ENCODE measurements at places on chromosomes 3 and 15.

DNA sequence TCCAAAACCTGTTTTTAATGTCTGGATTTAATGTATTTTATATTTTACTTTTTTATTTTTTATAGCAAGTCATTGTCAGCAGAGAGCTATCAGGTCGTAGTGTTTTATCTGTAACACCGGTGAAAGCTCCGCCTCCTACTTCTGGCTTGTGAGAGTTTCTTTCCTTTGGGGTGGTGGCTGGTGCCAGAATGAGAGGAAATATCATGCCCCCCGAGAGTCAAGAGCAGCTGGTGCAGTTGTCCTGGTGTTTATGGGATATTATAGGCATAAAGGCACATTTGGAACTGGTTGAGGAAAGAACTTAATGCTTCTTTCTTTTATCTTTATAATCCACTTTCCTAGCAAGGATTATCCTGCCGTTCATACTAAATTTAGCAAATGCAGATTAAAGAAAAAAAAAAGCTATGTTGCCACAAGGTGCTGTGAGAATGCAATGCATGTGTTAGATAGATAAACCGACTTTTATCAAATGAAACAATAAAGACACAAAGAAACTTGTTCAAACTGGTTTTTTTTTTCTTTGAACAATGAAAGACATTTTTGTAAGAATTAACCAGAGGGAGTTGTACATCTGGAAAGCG, 260.1 kb upstream of the PLSCR5 start:
- DNase-seq = no peak

DNA sequence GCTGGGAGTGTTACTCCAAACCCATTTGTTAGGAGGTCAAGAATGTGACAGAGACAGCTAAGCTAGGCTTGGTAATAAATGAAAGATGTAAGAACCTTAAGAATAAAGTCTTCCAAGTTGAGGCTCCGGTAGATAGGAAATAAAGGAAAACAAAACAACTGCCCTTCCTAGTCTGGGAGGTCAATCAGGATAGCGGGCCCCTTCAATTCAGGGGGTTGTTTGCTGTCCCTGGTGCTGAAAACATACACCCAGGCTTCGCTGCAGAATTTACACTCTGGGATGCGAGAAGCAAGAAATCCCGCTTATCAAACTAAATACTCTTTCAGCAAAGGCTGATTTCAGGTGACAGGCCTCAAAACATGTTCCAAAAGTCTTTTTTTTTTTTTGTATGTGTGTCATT, 393.4 kb downstream of the NTRK3 start:
- DNase-seq = no peak

DNA sequence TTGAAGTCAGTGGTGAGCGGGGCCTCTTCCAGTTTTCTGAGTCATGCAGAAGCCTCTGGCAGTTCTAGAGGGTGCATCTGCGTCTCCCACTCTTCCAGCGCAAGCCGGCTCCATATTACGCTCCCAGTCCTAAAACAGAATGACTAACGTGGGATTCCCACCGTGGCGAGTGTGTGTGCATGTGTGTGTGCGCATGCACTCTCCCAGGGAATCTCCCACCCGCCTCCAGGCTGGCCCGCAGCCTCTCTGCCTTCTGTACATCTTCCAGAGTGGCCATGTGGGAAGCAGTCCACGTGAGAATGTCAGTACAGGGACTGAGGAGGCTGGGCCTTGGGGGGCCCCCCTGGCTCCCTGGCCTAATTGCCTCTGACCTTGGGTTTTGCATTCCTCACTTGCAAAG, 87.7 kb downstream of the LSM3 start:
- no peak for DNase-seq

GRCh38 chr15:64464276-64465005, 4.1 kb downstream of the ZNF609 start:
- DNase-seq = no peak

DNA sequence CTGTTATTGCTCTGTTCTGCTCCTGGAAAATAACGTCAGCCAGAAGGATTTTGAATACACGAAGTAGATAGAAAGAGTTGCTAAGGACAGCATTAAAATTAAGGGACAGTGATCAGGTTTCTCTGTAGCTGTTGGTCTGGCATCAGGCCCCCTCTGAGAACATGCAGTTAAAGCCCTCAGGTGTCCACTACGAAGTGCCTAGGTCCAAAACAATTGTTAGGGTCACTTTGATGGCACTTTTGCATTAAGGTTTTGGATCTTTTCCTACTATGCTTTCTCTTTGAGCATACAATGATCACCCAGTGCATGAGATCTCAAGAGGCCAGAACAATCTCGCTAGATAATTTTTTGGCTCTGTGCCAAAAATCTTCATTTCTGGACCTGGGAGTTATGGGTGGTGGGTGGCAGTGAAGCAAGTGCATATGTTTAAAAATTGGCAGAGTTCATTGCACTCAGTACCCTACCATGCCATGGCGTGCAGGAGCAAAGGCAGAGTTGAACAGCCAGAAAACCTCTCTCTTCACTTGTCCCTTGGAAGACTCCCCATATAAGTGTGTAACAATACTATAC, 797.6 kb downstream of the ROBO2 start:
- no peak for DNase-seq

GRCh38 chr15:76169911-76170800, 110.4 kb downstream of the TMEM266 start:
- no peak for DNase-seq

DNA sequence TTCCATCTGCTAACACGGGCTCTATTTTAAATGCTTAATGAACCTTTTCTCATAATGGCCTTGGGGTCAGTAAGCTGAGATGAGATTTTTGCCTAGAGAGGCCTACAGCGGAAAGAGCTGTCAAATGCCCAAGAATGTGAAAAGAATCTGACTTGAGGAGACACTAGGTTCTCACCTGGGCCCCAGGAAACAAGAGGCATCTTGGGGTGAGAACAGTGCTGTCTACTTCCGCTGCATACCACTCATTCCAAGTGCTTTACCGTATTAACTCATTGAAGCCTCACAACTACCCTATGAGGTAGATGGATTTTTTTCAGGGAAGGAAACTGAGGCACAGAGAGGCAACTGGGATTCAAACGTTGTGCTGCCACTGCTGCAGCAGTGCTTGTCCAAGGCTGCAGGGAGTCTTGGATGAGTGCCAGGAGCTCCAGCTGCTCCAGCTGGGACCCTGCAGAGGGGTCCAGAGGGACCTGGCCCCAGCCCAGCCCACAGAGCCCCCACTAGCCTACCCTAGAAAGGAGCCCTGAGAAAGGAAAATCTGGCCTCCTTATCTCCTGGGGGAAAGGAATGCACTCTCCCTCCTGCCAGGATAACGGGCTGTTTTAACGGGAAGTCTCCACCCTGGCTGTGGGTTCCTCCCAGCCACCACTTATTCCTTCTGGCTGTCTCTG, 68.4 kb downstream of the SLC12A8 start:
- no peak for DNase-seq

DNA sequence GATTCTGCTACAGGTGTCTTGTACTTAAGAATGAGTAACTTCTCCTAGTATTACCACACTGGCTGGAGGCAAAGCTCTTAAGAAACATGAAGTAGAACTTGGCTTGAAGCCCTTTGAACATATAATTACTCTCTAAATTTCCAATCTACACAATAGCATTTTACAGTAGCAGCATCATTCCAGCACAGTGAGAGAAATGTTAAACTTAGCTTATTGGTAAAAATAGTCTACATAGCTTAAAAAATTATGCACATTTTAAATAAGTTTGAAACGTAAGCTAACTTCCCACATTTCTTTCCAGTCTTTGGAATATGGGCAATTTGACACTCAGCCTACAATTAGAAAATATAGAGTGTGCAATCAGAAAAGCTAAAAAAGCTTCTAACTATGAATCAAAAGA, 32.8 kb upstream of the TOP2B start:
- DNase-seq = no peak

- no peak for DNase-seq
These were observed 34.4 kb downstream of the SYNM start for GRCh38 chr15:99139276-99139675.

DNA sequence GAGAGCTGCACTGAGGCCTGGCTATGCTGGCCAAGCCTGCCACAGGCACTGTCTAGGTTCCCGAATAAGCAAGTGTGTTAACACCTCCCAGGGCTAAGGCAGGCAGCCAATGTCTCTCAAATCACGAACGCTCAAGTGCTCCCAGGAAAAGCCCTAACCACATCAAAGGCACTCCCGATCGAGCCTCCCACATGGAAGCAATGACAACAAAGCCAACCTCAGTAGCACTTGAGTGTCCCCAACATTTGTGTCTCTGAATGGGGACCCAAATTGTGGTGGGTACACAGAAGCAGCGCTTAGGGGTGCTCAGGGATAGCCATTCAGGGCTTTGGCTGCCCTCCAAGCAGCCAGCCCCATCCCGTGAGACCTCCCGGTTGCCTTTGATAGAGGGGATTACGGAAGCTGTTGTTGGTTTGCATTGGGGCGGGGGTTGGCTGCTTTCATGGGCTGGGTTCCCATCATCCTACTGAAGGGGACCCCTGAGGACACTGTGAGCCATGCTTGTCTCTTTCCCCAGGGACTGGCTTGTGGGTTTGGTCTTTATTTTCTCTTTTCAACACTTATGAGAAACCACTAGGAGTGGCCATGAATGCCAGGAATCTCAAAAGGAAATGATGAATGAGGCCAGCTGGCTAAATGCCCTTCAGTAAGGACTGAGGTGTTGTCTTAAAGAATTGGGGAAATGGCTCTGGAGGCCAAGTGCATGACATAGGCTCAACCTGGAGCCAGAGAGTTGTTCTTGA, 234.1 kb upstream of the FEZF2 start:
- peak; percentile 78 for DNase-seq

DNA sequence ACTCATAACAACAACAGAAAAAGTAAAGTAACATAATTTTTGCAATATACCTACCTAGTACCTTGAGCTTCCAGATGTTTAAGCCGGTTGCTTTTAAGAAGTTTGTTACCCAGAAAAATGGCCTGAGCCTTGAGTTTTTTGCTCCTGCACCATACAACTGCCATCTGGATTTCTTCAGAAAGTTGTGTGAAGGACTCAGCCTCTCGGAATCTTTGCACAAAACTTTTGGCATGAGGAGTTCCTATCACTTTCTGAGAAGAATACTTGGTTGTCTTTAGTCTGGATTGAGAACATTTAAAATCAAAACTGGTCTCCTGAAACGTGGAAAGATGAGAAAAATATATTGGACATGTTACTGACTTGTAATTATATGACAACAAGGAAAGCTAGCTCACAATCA, 17.3 kb downstream of the GTPBP8 start:
- DNase-seq = no peak

- peak; percentile 41 for DNase-seq
These were observed 33.8 kb upstream of the ACP3 start for GRCh38 chr3:132283440-132283839.

DNA sequence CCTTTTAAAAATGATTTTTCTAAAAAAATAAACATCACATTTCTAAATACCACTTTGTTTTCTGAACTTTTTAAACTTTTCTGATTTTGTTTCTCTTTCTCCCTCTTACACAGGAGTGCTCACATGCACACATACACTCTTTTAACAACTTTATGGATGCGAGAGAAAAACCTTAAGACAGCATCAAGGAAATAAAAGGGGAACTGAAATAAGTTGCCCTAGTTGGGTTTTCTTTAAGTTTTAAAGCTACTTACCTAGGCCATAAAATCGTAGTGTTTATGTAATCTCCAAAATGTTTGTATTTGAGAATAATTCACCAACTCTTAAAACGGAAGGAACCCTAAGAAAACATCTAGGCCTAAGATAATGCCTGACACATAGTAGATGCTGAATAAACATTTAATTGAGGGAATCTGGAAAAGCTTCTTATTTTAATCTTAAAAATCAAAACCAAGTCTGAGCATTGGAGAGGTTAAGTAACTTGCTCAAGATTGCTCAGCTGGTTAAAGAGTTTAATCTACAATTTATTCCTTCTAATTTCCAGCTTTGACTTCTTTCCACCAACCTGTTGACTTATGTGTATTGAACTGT, 1.2 kb upstream of the BBX start:
- DNase-seq = no peak

DNA sequence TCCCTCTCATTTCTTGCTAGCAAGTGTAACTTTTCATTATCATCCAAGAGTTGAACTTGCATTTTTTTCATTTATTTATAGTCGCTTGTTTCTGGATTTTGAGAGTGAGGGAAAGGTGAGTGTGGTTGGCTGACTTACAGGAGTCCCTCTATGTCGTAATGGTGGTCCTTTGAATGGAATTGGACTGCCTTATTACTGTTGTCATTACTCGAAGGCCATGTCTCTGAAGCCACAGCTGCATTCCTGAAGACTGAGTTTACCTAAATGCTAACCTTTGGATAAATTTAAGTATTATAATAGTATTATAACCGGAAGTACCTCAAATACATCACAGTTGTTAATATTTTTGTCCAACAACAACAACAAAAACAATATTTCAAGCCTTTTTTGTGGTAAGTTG, 488.9 kb downstream of the GABRG3 start:
- DNase-seq = peak; percentile 40

DNA sequence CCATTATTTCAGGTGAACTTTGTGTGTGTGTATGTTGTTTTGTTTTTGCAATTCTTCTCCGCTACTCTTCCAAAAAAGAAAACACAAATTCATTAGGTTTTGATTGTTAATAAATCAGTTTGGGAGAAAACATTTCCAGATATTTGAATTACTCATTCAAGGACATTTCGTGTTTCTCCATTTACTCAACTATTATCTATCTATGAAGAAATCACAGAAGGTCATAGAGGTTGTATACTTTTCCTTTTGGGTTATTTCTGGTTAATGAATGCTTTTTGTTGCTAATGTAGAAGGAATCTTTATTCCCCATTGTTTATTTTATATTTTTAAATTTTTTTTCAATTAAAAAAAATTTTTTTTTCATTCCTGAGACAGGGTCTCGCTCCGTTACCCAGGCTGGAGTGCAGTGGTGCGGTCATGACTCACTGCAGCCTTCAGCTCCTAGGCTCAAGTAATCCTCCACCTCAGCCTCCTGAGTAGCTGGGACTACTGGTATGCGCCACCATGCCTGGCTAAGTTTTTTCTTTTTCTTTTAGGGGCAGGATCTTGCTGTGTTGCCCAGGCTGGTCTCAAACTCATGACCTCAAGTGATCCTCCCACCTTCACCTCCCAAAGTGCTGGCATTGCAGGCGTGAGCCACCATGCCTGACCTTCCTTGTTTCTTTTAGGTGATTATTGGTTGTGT, 28.4 kb downstream of the IGF1R start:
- peak; percentile 68 for DNase-seq
